Activated CD8-positive, alpha-beta memory T cell treated with anti-CD3 and anti-CD28 coated beads for 24 hours (primary cell): ENCODE measurements at places on chromosomes 6 and 20.

GRCh38 chr6:31663961-31664789, 622 bp downstream of the GPANK1 start:
- no peak for DNase-seq

GRCh38 chr20:48431653-48432493, 395.9 kb downstream of the PREX1 start:
- DNase-seq = no peak

DNA sequence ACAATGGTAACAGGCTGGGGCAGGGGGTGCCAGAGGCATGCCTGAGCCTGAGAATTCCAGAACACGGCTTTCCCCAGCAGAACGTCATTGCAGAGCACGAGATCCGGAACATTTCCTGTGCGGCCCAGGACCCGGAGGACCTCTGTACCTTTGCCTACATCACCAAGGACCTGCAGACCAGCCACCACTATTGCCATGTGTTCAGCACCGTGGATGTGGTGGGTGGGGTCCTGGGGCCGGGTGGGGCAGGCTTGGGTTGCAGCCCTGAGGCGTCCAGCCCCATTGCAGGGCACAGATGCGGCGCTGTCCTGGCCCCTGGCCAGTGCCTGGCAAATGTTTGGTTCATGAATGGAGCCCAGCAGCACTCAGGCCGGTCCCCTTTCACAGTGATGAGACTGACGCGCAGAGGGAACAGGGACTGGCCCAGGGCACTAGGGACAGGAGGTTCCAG, 57.1 kb downstream of the TCP11 start:
- no peak for DNase-seq

- no peak for DNase-seq
These were observed 406.3 kb downstream of the TAF4 start for GRCh38 chr20:61659246-61659993.

DNA sequence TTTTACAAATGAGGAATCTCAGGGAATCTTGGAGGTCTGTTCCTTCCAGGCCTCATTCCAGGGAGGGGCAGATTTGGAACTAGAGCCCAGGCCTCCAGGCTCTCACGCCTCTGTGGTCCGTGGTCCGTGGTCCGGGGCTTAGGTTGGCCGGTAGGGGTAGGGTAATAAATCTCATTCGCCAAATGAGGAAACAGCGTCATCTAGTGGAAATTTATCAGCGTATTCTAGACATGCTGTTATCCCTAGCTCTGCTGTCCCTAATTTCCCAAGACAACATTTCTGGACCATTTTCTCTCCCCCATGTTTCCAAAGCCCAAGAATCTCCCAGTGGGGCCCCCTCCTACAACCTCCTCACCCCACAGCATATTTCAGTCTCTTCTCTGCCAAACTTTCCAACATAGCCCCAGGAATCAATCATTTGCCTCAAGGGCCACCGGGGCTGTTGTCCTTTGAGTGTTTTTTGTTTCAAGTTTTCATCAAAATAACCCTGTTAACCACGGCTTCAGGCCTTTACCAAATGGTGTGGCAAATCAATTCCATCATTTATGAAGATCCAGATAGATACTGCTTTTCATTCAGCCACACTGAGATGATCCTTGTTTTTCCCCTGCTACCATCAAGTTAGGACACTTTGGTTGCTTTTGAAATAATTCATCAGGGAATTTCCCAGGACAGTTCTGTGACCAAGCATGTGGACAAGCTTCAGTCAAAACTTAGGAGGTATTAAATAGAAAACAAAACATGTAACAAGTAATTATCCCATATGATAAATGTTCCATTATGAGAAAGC, 126.8 kb downstream of the ALDH8A1 start:
- peak; percentile 65 for DNase-seq

GRCh38 chr20:64214113-64214512, 41.4 kb upstream of the PCMTD2 start:
- DNase-seq = no peak

- no peak for DNase-seq
These were observed 18.6 kb downstream of the ARMC12 start for GRCh38 chr6:35755278-35755924.

GRCh38 chr20:17969884-17970409, 1.1 kb downstream of the MGME1 start:
- DNase-seq = peak; percentile 61

GRCh38 chr20:58851221-58851968, 693 bp upstream of the GNAS-AS1 start:
- DNase-seq = no peak

DNA sequence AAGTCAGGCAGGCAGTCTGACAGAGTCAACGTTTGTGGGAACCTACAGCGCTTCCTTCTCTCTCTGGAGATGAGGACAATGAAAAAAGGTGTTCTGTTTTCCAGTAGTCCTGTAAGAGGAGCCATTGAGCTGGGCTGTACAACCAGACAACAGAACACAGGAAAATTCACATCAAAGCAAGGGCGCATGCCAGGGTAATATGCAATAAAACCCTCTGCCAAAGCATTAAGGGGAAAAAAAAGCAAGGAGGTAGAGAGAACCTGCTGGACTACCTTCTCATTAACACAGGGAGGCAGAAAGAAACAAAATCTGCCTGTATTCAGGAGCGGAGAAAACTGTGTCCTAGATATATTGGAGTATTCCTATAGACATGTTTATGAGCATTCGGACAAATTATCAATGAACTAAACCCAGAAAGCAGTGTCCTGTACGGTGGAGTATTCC, 1.3 kb downstream of the RNF24 start:
- no peak for DNase-seq

DNA sequence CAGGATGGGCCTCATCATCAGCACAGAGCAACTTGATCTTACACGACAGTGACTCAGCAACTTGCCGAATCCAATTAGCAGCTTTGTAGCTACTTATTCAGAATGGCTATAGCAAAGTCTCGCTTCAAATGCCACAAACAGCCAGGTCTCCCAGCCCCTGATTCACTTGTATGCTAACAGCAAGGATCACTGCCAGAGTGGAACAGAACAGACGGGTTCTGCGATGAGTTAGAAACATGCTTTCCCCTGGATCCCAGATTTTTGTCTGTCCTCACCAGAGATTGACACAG, 254.4 kb downstream of the NRN1 start:
- no peak for DNase-seq

GRCh38 chr6:135686784-135687301, 164.7 kb upstream of the PDE7B start:
- DNase-seq = no peak

DNA sequence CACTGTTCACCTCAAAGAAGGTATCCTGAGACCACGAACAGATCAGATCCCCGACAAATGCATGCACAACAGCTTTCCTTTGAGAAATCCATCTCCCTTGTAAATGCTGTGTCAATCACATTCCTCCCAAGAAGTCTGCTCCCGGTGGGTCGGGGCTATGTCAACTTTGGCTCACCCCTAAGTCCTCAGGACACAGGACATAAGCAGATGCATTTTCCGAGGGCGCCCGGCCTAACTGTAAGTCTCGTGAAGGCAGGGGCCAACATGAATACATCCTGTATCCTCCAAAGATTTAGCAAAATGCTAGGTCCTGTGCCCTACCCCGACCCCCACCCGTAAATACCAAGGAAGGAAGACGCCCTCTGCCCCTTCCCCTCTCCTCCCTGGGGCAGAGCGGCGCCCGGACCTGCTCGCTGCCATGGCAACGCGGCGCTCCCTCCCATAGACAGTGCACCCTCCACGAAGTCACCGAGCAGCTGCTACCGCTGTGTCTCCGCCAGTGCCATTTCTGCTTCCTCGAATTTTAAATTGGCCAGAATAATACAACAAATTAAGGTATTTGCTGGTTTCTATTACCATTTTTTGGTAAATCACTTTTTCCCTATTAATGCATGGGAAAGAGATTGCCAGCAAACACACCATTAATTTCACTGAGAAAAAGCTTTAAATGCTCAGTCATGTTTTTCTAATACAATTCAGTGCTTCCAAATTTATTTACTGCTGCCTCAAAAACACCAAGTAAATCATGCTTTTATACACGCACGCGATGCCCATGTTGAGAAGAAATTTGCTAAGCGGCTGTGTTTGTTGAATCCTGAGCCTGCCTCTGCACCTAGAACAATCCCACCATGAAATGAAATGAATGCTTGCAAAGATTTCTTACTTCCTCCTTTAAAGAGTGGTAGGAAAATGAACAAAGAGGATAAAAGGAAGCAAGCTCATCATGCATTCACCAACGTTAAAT, 100.6 kb downstream of the PCSK2 start:
- DNase-seq = no peak

GRCh38 chr6:167685654-167686053, 141.1 kb upstream of the AFDN start:
- no peak for DNase-seq

DNA sequence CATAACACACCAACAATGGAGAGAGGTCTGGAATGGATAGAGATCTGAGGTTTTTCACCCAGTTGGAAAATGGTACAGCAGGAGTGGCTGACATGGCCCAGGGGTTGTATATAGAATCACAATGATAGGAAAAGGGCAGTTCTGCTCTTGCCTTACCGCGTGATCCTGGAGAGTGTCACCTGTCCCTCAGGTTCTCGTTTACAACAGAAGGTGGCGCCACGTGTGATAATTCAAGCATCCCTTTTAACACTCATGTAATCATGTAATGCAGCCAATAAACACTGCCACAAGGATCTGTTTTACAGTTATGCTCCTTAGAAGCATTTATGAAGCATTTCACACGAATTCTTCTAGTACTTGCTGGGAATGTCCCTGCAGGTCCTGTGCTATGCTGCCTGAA, 12.9 kb upstream of the WFDC2 start:
- DNase-seq = no peak

- peak; percentile 78 for DNase-seq
These were observed 719 bp upstream of the EDN1 start for GRCh38 chr6:12289365-12289919.

DNA sequence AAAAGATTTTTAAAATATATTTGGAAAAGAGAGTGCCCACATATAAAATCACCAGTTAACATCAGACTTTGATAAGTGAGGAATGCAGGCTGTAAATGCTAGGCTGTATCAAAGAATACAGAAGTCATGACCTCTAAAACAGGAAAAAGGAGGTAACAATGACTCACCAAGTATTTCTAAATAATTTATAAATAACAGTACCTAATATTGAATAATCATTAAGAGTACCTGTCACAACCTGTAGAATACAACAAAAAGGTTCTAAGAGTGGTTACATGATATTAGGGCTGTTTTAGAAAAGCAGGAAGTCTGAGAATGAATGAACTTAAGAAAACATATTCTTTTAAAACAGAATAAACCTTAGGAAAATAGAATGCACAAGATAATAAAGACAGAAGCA, 173.1 kb upstream of the CST7 start:
- no peak for DNase-seq
